ENCODE measurements at places on chromosomes 13 and 19.

GRCh38 chr13:50129706-50130122 lies 114.5 kb downstream of the KCNRG start:
- no peak for DNase-seq

DNA sequence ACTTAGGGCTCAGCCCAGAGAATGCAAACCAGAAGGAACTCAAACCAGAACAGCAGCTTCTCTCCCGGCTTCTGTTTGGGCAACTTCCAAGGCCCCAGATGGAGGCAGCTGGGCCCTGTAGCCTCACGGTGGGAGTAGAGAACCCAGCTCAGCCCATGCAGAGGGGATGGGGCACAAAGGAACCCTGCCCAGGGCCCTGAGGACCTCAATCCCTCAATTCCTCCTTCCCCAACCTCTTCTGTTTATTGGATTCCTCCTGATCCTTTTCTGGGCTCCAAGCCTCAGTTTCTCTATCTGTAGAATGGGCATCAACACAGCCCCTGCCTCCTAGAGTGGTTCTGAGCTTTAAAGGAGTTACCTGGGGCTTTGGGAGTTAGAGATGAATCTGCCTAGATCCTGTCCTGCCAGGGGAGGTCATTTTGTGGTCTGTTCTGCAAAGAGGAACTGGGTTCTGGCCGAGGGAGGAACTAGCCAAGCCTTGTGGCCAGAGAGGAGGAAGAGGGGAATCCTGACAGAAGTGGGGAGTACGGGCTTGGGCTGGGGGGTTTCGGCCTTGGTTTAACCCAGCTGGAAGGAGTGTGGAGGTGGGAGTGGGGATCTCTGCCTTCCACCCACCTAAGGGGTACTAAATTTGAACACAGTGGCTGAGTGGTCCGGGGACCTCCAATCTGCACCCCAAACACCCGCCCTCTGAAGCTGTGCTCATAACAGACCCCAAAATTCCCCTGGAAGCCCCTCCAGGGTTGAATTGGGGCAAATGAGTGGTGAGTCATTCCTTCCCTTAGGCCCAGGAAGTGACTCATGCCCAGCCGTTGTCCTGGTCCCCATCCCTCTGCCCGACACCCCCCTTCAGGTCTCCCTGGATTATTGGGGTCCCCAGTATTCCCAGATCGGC lies 2.7 kb downstream of the ADGRE5 start:
- peak; percentile 43 for DNase-seq

DNA sequence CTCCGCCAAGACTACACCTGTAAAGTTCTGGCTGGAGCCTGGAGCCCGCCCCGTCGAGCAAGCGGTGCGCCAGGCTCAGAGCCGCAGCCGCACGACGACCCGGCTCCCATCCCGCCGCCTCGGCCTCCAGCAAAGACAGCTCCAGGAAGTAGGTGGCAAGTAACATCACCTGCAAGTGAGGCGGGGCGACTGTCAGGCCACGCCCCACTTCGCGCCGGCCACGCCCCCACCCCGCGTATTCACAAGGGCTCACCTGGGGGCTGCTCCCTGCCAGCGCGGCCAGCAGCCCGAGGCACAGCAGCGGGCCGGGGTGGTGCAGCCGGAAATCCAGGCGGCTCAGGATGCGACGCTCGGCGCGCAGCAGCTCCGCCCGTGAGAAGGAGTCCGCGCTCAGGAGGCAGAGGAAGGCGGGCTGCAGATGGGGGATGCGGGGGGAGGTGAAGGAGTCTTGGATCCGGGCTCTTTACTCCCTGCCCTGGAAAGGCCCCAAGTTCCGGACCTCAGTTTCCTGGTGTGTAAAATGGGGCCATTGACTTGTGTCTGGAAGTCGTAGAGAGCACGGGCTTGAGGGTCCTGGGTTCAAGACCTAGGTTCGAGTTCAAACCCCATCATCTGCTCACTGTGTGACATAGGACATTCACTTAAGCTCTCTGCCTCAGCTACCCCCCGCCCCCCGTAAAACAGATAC lies 3.2 kb downstream of the CCNP start:
- DNase-seq, result peak; percentile 23

DNA sequence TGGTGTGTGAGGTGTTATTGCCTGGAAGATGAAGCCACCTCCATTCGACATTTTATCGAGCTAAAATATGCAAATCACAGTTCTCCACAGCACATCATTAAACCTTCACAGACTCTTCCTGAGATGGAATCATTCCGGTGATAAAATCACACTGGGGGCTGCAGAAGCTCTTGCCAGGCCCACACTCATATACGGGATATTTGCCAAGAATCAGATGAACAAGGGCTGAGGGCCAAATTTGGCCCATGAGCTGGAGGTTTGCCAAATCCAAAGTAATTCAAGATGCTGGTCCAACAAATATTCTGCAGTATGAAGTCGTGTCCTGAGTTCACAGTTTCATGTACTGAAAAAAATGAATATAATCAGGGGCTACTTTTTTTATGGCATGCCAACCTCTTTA lies 16.7 kb upstream of the RXFP2 start:
- no peak for DNase-seq

DNA sequence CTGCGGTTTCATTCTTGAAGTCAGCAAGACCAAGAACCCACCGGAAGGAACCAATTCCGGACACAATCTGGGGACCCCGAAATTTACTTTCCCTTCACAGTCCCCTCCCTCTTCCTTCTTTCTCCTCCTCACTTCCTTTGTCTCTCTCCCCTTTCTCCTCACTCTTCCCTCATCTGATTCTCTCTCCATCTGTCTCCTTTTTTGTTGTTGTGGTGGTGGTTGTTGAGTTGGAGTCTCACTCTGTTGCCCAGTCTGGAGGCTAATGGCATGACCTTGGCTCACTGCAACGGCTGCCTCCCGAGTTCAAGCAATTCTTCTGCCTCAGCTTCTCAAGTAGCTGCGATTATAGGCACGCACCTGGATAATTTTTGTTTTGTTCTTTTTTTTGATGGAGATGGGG lies 32.7 kb upstream of the OR1M1 start:
- DNase-seq, result no peak

DNA sequence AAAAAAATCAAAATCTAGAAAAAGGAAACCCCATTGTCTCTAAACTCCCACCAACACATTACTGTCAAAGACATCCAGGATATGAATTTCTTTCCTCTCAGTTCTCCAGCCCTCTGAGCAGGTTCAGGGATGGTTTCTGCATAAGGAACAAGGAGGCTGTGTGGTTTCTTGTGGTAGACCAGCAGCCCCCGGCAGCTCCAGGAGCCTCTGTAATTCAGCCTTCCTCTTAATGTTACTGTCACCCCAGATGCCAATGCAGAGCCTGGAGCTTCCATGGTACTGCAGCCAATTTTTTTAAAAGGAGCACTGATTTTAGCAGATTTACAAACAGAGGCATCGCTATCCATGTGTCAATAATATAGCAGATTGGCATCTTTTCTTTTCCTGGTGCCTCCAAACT lies 100.6 kb upstream of the FAM216B start:
- no peak for DNase-seq
